ENCODE measurements at places on chromosomes 7 and 10. TPM values are rescaled to one million over a fixed set of nuclear protein-coding genes. Genes with fewer than 3 reads are reported as not detected.

PRRT4 gene
- 0.24 TPM for total RNA-seq

GPR15LG gene
- not detected for total RNA-seq

DDC gene
- total RNA-seq, result 1.1 TPM

PIK3CG gene
- not detected for total RNA-seq

FFAR4 gene
- total RNA-seq, result 0.06 TPM

IL6 gene
- 0.59 TPM for total RNA-seq

RELN gene
- 0.05 TPM for total RNA-seq

NUTM2B gene
- total RNA-seq, result 0.19 TPM

SVIL gene
- 24.7 TPM for total RNA-seq

SPDYE3 gene
- total RNA-seq, result not detected

DNAJC12 gene
- total RNA-seq, result 56.6 TPM

CTAGE8 gene
- total RNA-seq, result not detected

MGAM2 gene
- 0.02 TPM for total RNA-seq

TBRG4 gene
- total RNA-seq, result 111 TPM

Data from A549 treated with AZD2906 at 1 μM for 4 hours (cell line).